ENCODE measurements at places on chromosomes 3 and 15.

DNA sequence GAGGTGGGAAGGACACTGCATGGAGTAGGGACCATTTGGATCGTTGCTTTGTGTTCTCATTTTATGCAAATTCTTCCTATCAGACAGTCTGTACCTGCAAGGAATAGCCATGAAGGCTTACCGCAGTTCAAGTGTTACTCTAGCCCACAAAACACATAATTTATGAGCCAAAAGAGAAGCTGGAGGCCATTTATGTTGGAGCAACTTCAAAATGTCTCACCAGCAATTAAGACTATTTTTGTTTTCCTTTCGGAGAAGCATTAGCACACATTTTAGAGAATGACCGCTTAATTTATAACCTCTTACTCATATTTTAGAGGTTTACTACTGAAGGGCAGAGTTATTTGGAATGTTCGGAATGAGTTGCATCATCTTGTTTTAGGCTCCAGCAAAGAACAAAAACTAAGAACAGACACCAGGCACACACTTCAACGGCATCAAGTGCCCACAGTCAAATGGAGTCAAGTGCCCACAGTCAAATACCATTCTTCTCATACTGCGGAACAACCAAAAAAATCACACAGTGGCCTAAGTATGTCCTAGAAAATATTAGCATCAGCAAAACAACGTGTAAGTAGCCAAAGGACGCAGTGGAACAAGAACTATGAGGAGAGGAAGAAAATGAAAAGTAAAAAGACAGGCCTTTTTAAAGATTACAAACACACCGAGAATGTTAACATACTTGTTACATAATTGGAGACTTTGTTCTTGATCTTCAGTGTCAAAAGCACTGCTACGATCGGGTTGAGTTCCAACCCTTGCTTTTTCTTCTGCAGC is 17.5 kb upstream of the GOLGA8J start:
- DNase-seq, result no peak

DNA sequence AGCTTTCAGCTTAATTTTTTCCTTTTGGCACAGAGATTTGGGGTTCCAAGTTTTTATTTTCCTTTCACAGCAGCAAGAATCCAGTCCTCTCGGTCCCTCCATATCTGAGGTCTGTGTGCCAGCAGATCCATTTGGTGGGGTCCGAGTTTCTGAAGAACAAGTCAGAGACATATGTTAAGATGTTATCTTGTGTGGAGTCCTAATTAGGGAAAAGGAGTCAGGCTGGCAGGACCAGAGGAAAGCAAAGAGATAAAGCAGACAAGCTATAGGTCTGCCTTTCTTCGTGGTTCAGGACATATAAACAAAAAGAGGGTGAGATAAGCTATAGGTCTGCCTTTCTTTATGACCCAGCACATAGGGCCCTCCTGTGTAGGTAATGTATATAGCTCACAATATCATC is 54.9 kb downstream of the TMED3 start:
- no peak for DNase-seq

- DNase-seq, result no peak
Measured at GRCh38 chr15:87609474-87609873, 647.1 kb downstream of the NTRK3 start.

- no peak for DNase-seq
Measured at GRCh38 chr3:110344897-110345767, 726.5 kb upstream of the NECTIN3 start.

DNA sequence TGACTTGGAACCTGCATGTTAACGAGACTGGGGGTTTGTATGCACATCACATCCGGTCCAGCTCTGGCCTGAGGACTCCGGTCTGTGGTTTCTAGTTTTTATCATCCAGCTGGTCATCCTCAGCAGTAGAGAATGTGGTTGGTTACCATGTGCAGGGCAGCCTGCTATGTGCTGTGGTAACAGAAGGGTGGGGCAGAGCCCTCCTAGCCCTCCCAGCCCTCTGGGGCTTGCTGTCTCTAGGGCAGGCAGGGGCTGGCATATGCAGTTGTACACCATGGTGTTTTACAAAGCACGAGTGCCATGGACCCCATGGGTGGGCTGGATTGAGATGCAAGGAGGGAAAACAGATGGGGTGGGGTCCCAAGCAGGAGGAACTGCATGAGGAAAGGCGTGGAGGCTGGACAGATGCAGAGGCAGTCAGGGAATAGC is 70.2 kb downstream of the APBA2 start:
- no peak for DNase-seq

Data from stimulated activated CD4-positive, alpha-beta T cell treated with anti-CD3 and anti-CD28 coated beads, Interleukin-1b, Interleukin-23, amount 100 ng/mL, for 4 hours (primary cell).